ENCODE measurements at places on chromosomes 6 and 20. TPM values are rescaled to one million over a fixed set of nuclear protein-coding genes. Genes with fewer than 3 reads are reported as not detected.
A peak's percentile ranks its signal among the peaks of the same experiment; 100 is the strongest.

Gene TFAP2C
- 0.50 TPM for total RNA-seq

Gene PPP1R3G
- total RNA-seq = not detected

Gene MMP24
- 3.4 TPM for total RNA-seq

Gene MYCT1
- total RNA-seq = not detected

Gene FNDC1
- 0.07 TPM for total RNA-seq

Gene BMP7
- total RNA-seq = 35.4 TPM

Gene PANK2
- total RNA-seq = 53.8 TPM

- DNase-seq = no peak
Observed at GRCh38 chr20:52269321-52269720, 77.7 kb upstream of the ZFP64 start.

DNA sequence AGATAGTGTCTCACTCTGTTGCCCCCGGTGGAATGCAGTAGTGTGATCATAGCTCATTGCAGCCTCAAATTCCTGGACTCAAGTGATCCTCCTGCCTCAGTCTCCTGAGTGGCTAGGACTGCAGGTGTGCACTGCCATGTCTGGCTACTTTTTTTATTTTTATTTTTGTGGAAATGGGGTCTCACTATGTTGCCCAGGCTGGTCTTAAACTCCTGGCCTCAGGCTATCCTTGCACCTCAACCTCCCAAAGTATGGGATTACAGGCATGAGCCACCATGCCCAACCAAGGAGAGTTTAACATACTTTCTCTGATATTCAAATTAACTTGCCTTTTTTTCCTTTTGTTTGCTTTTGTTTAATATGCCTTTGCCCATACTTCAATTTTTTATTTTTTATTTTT is 10.4 kb upstream of the ACTR5 start:
- no peak for DNase-seq

- DNase-seq = no peak
Observed at GRCh38 chr20:6623989-6624388, 143.5 kb upstream of the BMP2 start.

- no peak for DNase-seq
Observed at GRCh38 chr6:21836277-21836676, 242.7 kb downstream of the SOX4 start.

DNA sequence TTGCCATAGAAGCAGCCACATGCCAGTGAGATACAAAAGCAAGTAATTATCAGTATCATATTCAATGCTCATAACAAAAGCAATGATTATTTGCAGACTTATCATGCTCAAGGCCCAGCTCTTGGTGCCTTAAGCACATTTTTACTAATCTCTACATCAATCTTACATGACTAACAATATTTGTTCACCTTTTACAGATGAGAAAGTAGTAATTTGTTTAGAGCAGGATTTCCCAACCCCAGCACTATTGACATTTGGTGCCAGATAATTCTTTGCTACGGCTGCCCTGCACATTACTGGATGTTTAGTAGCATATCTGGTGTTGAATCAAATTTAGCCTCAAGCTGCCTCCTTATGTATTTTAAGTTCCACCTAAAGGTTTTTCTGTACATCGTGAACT is 19.0 kb upstream of the DOK5 start:
- DNase-seq = no peak

DNA sequence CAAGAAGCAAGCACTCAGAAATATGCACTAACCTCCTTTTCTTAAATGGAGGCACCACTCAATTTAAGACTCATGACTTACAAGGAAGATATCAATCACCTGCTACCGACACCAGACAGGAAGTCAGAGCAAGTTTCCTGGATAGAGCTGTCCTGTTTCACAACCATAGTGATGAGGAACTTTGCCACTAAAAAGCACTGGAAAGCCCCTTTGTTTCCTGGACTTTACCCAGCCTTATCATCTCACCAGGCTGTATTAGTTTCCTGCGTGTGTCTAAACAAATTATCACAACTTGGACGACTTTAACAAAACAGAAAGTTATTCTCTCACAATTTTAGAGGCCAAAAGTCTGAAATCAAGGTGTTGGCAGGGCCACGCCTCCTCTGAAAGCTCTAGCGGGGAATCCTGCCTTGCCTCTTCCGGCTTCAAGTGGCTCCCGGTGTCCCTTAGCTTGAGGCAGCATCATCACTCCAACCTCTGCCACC is 253.8 kb upstream of the STXBP5 start:
- DNase-seq = no peak

DNA sequence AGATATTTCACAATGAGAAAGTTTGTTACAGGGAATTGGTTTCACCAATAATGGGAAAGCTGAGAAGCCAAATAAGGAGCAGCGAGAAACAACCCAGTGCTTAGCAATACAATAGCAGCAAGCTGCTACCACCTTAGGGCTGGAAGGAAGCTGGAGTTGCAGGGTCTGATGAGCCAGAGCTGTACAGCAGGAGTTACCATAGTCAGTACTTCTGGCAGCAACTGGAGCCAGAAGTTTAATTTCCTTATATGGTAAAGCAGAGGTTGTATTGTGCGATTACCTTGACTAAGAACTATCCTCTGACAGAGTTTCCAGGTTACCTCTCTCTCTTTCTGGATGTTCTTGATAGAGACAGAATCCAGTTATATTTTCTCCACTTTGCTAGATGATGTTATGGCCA is 137.1 kb upstream of the OLIG3 start:
- no peak for DNase-seq

GRCh38 chr6:25913741-25914140 is 16.8 kb downstream of the SLC17A2 start:
- no peak for DNase-seq

DNA sequence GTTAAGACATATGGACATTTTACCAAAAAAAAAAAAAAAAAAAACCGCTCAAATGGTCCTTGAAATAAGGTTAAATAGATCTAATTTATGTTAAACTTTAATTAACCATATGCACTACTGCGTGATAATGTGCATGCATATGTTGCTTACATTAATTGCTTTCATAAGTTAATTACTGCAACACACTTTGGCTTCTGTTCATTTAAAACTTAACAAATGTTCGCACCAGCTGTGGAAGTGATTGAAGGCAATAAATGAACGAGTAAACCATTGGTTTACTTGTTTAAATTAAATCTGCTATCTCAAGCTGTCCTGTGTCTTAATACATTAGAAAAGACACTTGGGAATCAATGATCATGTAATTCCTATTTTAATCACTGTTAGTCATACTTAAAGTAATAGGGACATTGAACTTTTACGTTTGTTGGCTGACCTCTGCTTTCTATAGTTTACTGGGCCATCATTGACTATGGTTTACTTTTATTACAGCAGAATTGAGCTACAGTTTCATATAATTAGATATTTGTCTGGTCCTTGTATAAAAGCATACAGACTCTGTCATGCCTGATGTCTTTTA is 294.7 kb downstream of the KHDC1L start:
- DNase-seq = no peak

DNA sequence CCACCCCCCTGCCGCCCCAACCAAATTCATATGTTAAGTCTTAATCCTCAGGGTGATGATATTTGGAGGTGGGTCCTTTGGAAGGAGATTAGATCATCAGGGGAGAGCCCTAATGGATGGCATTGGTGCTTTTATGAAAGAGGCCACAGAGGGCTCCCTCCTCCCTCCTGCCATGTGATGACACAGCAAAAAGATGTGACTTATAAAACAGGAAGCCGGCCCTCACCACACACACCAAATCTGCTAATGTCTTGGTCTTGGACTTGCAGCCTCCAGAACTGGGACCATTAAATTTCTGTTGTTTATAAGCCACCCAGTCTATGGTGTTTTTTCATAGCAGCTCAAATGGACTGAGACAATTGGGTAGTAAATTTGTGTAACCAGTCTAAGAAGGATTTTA is 176.3 kb downstream of the ADGRG6 start:
- no peak for DNase-seq

GRCh38 chr6:106643061-106643460 is 13.7 kb downstream of the QRSL1 start:
- DNase-seq = no peak

- no peak for DNase-seq
Observed at GRCh38 chr6:10521104-10521808, at the start of gene GCNT2. Gene GCNT2, plus strand, starts transcription at chr6:10521351. Its CDS starts 7,561 bp downstream, at chr6:10528912.

GRCh38 chr6:158711264-158711663 is 61.4 kb downstream of the SYTL3 start:
- DNase-seq = no peak

DNA sequence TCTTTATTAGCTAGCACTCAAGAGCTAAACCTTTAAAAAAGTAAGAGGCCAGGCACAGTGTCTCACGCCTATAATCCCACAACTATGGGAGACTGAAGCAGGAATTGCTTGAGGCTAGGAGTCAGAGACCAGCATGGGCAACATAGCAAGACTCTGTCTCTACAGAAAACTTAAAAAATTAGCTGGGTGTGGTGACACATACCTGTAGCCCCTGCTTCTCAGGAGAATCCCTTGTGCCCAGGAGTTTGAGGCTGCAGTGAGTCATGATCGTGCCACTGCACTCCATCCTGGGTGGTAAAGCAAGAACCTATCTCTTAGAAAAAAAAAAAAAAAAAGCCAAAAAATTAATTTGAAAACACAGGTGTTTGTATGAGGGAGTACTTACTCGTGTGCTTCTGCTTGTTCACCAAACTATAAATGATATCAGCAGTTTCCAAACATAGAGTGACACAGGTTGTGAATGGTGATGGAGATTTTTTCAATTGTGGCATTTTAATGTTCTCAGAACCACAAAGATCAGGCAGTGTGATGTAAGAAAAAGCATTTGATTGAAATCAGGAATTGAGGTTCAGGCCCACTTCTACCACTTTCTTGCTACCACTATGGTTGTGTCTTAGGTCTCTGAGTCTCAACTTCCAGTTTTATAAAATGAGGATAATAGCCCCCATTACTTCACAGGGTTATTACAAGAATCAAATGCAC is 104.9 kb downstream of the FOXO3 start:
- no peak for DNase-seq

DNA sequence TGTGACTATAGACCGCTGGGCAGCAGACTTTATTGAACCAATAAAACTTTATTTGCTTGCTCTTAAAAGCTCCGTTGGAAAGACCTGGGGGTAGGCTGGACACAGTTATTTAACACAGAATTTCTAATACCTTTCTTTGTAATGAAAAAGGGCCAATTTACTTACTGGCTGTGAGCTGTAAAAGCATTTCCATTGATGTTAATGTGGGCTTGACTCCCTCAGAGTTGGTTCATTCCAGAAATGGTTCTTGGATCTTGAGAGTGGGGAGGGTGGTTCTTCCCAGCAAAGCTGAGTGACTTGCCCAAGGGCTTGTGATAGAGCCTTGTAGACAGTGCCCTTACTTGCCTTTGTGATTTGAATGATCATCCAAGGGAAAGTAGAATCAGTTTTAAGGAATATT is 100.6 kb downstream of the SOX4 start:
- no peak for DNase-seq

DNA sequence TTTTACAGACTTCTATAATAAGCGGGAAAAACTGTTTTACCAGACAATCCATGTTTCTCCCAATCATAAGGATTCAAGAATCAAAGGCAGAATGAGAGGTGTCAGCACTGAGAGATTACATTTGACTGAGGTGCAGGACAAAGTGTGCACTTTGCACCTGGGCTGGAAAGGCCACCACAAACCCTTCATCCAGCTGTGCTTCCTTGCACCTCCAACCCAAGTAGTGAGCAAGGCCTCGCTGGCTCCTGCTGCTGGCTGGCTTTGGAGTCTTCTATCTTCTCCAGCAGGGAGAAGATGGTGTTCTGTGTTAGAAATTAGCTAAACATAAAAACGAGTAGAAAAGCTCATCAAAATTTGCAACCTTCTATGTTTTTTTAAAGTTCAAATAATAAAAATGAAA is 77.7 kb downstream of the CHD6 start:
- no peak for DNase-seq

- DNase-seq = no peak
Observed at GRCh38 chr20:63273059-63273579, 506 bp downstream of the ARFGAP1 start.

DNA sequence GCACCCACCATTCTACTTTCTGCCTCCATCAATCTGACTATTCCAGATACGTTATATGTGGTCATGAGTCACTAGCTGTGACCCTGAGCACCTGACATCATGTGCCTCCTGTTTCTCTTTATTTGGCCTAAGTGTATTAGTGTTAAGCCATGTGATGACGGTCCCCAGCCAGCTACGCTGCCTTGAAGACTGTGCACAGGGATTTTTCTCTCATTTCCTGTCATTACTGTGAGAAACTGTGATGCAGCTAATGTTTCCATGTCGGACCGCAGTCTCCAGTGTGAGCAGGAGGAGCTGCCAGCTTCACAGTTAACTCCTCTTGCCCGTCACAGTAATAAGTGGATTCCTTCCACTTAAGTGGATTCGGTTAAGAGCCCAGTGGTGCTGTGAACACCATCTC is 9.9 kb upstream of the SPATS1 start:
- DNase-seq = no peak

- DNase-seq = no peak
Observed at GRCh38 chr6:149229096-149229495, 88.4 kb upstream of the TAB2 start.

- no peak for DNase-seq
Observed at GRCh38 chr20:33673410-33674293, 576 bp downstream of the NECAB3 start.

DNA sequence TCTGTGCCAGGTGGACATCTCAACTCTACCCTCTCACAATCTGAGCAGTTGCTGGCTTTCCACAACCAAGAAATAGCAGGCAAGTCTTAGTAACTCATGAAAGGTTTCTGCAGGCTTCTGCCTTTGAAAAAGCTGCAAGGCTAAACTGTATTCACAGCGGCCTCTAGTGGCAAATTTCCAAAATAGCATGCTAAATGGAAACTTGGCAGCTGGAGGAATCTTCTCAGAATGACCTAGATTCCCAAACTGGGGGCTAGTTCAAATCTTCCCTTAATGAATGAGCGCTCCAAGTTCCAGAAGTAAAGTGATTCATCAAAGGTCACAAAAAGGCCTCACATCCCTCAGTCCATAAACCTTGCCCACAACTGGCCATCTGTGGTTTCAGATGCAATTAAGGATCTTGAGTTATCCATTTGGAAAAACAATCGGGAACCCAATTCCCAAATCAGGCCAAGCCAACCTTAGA is 11.9 kb upstream of the CPNE5 start:
- DNase-seq = peak; percentile 24

Data from progenitor cell of endocrine pancreas (in vitro differentiated cells).